Head of caudate nucleus (tissue), 42 donors: ENCODE measurements at places on chromosomes 7 and 10.

- DNase-seq = no peak
Observed at GRCh38 chr10:60821656-60822055, 43.4 kb downstream of the CDK1 start.

GRCh38 chr10:27448921-27449320 lies 55.2 kb upstream of the RAB18 start:
- DNase-seq = no peak

DNA sequence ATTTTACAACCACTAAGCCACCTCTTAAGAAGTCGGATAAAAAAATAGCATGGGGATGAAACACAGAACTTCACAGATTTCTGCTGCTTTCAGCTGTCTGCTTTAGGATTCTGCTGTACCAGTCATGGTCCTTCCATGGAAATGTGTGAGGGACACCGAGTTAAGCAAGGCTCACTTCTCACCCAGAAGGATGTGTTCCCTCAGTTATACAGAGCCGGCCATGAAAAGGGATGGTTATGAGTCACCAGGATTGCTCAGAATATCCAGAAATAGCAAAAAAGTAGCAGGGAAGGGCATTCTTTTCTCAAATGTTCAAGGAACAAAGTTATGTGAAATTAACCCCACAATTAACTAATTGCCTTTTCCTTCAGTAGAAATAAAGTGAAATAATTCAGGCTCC lies 124.4 kb downstream of the AMPH start:
- DNase-seq = no peak

DNA sequence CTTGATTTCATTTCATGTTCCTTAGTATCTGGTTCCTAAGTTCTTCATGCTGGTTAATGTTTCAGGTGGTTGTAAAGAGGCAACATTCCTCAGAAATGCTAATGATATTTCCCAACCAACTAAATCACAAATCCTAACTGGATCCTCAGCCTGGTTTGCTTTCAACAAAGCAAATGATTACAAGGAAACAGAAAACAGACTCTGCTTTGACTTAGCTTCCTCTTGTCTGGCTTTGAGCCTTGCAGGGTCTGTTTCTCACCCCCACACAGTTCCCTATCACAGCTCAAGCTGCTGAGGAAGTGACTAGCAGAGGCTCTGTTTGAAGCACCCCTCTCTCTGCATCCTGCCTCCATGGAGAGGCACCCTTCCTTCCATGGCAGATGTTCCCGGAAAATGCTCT lies 130.2 kb upstream of the CTTNBP2 start:
- DNase-seq = no peak

GRCh38 chr10:116211682-116212081 lies 61.3 kb downstream of the GFRA1 start:
- no peak for DNase-seq

GRCh38 chr10:21926358-21926925 lies 77.1 kb downstream of the DNAJC1 start:
- DNase-seq = no peak

- no peak for DNase-seq
Observed at GRCh38 chr10:63446716-63447440, 18.9 kb downstream of the JMJD1C start.

DNA sequence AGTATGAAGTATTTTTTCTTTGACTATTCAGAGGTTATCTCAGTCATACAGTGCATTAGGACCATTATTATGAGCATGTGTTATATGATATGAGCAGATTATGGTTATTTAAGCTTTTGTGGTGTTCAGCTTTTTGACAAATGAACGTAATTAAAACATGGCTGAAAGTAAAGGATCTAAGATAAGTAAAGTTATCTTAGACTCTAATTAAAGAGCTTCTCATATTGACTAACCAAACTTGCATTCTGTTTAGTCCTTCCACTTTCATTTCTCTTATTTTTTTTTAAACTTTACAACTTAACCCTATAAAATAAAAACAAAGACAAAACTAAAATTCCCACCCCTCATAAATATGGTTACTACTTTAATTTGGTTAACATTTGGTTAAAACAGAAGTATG lies 6.9 kb upstream of the GPR85 start:
- DNase-seq = no peak

DNA sequence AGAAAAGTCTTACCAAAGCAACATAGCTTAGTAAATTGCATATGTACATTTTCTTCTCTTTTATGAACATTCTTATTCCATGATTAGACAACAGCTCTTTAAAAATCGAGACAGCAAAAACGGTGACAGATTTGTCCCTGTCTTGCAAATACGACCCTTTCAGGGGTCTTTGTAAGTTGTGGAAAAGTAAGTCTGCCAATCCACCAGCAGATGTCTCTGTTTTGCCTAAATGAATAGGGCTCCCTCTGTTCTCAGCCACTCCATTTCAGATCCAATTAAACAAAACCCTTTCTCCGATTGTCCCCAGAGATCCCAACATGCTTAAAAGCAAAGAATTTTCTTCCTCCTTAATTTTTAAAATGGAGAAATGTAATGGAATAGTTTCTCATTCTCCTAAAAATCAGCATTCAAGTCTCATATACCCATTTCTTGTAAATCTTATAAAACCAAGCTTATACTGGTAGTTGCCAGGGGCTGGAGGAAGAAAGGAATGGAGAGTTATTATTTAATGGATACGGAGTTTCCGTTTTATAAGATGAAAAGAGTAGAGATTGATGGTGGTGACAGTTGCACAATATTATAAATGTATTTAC lies 61.0 kb upstream of the NFE2L3 start:
- DNase-seq = no peak

- no peak for DNase-seq
Observed at GRCh38 chr10:103752680-103753248, 102.6 kb downstream of the SH3PXD2A start.

DNA sequence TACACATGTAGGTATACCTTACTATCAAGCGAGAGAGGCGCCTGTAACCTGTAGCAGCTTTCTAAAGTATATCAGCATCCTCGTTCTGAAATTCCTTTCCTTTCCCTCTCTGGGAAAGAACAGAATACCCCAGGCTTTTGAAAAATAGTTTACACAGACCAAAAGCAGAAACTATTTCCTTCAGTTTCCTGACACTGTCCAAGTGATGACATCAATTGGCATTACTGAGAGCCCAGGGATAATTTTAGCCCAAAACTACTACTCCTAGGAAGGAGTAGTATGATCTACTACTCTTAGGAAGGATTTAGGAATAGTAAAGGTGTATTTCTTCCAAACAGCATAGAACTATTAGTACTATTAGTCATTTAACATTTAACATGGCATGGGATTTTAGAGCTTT lies 6.0 kb downstream of the GNG11 start:
- DNase-seq = no peak

GRCh38 chr7:101017064-101017777 lies 2.7 kb upstream of the MUC17 start:
- DNase-seq = no peak

DNA sequence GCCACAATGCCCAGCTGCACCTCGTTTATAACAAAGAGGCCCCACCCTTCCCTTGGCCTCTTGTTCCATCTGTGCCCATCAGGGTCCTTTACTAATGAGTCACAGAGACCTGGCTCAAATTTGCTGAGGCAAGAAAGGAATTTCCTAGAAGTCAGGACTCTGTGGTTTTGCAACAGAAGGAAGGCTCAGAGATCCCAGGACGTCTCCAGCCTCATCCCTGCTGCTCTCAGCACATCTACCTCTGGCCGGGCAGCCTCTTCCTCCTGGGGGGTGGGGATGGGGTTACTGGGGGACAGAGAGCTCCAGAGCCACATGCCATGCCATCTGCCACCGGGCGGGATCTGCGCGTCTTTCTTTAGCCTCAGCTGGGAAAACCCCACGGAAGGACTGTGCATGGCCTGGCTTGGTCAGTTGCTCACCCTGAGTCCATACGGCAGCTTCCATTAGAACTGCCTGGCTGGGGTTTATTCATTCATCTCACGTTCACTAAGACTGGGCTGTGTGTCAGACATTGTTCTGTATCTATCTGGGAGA lies 41.9 kb upstream of the PSMG3 start:
- peak; percentile 61 for DNase-seq

GRCh38 chr7:24313777-24314176 lies 29.8 kb downstream of the NPY start:
- DNase-seq = no peak

DNA sequence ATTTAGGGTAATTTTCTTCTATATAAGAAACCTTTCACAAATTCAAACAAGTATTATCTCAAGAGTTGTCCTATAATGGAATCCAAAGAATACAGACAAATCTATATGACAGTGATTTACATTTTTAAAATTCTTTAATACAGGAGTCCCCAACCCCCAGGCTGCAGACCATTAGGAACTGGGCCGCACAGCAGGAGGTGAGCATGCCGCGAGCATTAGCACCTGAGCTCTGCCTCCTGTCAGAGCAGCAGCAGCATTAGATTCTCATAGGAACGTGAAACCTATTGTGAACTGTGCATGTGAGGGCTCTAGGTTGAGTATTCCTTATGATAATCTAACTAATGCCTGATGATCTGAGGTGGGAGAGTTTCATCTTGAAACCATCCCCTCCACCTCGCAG lies 37.7 kb downstream of the SNX13 start:
- DNase-seq = no peak

- DNase-seq = peak; percentile 75
Observed at GRCh38 chr10:22086730-22087401, 83.3 kb upstream of the DNAJC1 start.

GRCh38 chr7:40058636-40059035 lies 75.8 kb downstream of the MPLKIP start:
- DNase-seq = no peak

GRCh38 chr10:80414142-80414895 lies 6.0 kb downstream of the PRXL2A start:
- no peak for DNase-seq

GRCh38 chr10:14695847-14696480 lies 78.7 kb downstream of the FAM107B start:
- DNase-seq = no peak

DNA sequence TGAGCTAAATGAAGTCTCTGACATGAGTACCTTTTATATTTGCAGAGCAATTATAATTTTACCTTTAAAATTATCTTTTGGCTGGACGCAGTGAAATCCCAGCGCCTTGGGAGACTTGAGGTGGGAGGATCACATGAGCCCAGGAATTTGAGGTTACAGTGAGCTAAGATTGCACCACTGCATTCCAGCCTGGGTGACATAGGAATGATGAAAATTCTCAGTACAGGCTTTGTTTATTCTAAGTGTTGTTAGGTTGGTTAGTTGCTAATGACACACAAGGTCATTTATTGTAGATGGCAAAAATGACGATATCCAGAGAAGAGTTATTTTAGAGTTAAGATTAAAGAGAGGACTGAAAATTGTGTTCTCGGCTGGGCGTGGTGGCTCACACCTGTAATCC lies 87.6 kb downstream of the XRCC2 start:
- DNase-seq = no peak

DNA sequence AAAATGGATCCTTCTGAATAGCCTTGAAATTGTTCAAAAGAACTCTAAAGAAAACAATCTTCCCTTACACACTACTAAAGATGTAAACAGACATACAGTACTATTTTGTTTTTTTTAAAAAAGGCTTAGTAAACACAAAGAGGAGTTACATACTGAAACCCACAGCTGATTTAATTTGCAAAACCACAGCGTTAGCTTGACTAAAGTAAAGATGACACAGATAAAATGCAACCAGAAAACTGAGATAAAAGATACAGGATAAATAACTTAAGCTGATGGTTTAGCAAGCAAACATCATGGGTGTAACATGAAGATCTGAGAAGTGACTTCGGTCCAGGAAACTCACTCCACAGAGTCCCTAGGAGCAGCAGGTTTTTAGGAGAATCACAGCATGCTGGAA lies 21.8 kb downstream of the PRKCQ start:
- no peak for DNase-seq

GRCh38 chr7:106347229-106347833 lies 62.5 kb upstream of the NAMPT start:
- no peak for DNase-seq

DNA sequence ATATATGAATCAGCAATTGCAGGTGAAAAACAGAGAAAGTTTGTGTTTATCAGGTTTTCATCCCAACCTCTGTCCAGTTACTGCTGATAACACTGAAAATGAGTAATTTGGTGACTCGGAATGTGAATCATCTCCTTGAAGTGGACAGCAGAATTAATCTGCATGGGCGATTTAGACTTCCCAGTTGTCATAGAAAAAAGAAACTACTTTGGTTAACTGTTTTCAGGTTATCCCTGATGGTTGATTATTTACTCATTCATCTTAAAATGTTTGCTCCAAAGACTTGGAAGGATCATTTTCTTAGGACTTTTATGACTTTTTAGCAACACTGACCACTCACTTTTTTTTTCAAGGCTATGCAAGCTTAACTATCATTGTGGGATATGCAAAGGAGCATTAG lies 504.1 kb upstream of the ANKRD30A start:
- DNase-seq = no peak

DNA sequence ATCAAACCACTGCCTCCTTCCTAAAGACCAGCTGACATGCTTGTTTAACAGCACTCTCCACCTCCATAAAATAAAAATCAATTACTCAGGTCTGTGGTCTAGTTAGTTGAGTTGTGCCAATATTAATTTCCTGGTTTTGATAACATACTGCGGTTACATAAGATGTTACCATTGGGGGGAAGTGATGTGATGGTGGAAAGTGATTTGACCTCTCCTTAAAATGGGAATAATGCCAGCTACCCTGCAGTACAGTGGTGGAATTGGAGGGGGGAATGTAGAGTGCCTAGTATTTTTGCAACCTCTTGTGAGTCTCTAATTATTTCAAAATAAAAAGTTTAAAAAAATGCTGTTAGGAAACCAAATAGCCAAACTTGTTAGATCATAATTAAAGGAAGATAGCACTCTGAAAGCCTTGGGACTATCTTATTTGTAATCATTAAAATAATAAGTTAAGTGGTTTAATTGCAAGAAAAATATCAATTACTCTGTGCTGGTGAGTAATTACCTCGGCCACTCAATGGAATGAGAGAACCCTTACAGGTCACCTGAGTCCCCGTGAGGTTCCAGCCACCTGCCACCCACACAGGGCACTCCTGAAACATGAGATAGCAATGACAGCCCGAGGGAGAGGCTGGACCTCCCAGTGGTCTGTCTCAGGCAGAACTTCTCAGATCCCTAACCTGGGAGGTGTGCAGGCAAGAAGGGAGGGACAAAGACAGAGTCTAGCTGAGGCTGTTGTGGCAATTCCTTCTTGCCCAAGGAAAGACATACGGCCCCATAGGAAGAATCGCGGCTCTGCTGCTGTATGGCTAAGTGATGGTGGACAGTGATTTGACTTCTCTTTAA lies 94.1 kb downstream of the SH3PXD2A start:
- no peak for DNase-seq

DNA sequence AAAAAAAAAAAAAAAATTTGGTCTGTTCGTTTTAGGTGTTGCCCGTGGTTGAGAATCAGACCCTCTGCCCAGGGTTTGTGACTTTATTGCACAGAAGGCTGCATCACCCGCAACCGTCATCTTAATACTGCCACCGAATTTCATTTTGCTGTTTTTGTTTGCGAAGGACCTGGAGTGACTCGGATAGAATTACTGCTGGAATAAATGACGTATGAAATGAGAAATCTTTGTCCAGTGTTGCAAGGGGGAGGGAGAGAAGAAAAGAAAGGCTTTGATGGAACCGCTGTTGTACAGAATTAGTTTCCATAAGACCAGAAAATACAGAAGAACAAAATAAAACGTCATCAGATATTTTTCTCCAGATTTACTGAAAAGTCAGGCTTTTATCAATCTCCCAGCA lies 103.3 kb downstream of the GALNT17 start:
- DNase-seq = no peak

GRCh38 chr10:1290071-1290471 lies 233.9 kb downstream of the WDR37 start:
- no peak for DNase-seq

GRCh38 chr10:48279081-48279751 lies 4.7 kb upstream of the FRMPD2 start:
- DNase-seq = no peak

GRCh38 chr10:129449893-129450292 lies 17.1 kb upstream of the MGMT start:
- DNase-seq = no peak

- no peak for DNase-seq
Observed at GRCh38 chr10:96683065-96683464, 37.2 kb downstream of the PIK3AP1 start.
